ENCODE measurements at places on chromosomes 12 and 14.

- DNase-seq = no peak
Measured at GRCh38 chr14:37865719-37866549, 270.5 kb downstream of the TTC6 start.

- DNase-seq = no peak
Measured at GRCh38 chr14:55979096-55979495, 139.1 kb upstream of the PELI2 start.

- no peak for DNase-seq
Measured at GRCh38 chr12:92108651-92109050, 37.0 kb downstream of the BTG1 start.

DNA sequence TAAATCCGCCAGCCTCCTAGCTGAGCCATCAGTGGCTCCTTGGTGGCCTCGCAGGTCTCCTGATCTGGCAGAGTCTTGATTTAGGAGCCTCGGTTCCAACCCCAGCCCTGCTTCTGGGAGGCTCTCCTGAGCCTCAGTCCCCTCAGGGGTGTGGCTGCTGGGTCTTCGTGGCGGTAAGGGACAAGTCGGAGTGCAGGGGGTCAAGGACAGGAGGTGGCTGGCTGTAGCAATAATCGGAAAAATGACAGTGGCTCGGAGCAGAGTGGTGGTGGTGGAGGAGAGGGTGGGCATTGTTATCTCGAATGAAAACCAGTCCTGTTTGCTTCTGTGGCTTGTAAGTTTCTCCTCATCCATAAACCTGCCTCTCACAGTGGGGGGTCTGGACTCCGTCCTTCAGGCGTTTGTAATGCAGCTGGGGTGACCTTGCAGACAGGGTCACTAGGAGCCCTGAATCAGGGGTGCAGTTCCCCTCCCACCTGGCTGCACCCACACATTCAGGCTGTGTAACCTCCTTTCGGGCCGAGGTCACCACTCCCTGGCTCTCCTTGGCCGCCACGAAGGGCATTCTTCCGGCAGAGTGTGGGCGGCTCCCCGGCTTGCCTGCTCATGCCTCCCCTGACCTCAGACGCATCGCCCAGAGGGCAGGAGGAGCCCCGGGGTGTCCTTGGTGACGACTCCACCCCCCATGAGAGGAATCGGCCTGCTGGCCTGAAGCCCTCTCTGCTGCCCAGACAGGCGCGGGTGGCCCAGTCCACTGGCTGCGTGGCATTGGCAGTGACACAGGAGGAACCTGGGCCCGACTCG is 8.1 kb downstream of the BCL7A start:
- no peak for DNase-seq

- DNase-seq = no peak
Measured at GRCh38 chr12:2689879-2690278, 104.9 kb upstream of the FKBP4 start.

GRCh38 chr12:47591361-47591791 is 114.5 kb downstream of the RPAP3 start:
- no peak for DNase-seq

GRCh38 chr12:64890873-64891468 is 66.5 kb downstream of the TBC1D30 start:
- DNase-seq = peak; percentile 12

- DNase-seq = no peak
Measured at GRCh38 chr14:36521598-36522345, 1.7 kb upstream of the NKX2-1 start.

DNA sequence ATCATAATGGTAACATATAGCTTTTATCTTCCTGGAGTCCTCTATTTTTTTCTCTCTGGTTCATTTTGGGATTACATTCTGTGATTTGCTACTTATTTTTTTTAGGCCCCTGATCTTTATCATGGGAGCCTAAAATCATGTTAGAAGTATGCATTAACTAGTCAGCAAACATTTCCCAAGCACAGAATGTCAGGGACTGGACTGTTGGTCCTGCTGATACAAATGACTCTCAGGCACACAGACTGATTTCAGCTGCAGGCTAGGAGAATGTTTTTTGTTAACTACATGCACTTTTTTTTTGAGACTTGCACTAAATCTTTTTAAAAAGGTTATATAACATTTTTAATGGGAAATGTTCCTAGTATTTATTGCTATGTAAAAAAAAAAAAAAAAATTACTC is 131.1 kb downstream of the ACSS3 start:
- no peak for DNase-seq

DNA sequence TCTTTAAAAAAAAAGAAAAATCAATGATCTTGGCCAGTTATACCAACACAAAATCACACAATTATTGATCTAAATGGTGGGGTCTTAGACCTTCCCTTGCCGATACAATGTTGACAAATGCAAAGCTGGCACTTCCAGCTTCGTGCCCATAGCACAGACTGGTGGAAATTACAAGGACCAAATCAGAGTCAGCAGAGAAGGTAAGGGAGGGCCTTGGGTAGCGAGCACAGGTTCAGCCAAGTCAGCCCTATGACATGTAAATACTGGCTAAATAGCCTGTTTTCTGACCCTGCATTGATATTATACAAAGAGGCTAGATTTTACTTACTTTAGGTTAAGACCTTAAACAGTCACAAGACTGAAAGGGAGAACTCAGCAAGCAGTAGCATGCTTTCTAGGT is 30.3 kb upstream of the WDR89 start:
- no peak for DNase-seq

DNA sequence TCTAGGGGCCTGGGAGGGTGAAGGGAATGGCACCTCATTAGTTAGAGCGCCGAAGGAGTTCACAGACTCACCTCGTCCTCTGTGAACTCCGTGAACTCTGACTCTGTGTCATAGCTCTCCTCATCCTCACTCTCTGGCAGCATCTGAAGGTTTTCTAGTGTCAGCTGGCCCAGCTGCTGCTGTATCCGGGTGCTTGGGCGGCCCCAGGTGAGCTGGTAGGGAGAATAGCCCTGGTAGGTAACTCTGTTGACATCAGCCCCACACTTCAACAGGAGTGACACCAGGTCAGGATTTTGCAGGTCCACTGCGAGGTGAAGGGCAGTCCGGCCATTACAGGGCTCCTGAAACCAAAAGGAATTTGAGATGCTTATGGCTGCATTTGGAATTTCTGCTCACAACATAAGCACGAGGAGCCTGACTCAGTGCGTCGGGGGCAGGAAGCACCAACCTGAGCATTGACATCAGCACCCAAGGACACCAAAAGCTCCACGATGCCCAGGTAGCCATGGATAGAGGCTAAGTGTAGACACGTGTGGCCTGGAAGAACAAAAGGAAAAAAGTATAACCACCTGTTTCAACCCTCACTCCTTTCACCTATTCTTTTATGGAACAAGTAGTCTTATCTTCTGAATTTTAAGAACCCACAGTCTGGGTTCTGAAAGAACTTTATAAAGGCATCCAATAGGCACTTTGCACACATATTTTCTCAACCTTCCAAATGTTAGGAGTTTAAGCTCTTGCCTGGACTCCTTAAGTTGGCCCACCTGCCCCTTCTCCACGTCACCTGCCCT is 2.0 kb downstream of the NFKBIA start:
- no peak for DNase-seq

DNA sequence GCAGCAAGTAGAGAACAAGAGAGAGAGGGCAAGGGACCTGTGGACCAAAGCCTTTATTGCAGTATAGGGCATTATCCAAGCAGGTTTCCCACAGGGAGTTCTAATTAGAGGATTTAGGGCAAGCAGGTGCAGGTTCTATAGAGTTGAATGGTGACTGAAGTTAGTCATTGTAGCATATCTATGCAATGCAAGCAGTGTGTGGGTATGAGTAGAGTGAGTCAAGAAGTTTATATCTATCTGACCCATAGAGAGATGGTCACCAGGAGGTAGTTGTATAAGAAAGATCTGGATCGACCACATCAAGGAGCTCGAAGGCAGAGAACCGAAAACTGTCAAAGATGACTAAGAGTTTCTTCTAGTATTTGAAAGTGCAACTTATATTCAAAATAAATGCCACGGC is 167.3 kb downstream of the PLCZ1 start:
- DNase-seq = no peak

GRCh38 chr12:57175428-57176138 is 28.2 kb upstream of the LRP1-AS start:
- peak; percentile 75 for DNase-seq

DNA sequence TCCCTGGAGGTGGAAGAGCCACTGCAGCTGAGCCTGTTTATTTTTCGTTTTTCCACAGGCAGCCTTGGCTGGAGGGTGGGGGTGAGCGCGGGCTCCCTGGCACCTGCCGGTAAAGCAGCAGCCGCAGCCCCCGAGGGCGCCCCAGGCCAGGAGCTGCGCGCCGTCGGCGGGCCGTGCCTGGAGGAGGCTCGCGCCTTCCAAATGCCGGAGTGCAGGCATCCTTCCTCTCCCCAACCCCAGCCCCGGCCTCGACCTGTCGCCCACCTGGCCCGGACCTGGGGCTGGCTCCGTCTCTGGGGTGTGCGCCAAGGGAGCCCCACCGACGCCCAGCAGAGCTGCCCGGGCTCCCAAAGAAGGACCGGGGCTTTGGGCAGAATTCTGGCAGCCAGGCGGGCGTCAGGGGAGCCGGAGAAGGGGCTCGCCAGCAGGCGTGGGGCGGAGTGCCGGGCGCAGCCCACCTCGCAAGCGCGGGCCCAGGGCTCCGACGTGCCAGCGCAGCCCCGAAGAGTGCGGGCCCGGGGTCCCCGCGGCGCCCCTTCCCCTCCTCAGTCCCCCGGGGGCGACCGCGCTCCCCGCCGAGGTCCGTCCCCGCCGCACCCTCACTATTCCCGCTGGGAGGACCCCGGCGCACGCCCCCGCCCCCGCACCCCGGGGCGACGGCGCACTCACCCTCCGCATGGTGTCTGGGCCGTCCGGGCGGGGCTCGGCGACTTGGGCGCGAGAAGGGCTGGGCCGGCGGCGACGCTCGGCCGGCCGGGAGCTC is 130.3 kb downstream of the NDUFA12 start:
- DNase-seq = no peak

Measured in NCI-H187 treated with DMSO at 0.1 percent for 48 hours (cell line).